ENCODE measurements at places on chromosomes 7 and 10.

- DNase-seq, result no peak
Observed at GRCh38 chr10:107437921-107438320, 273.4 kb upstream of the SORCS1 start.

- no peak for DNase-seq
Observed at GRCh38 chr10:34213193-34213804, 601.8 kb downstream of the PARD3 start.

GRCh38 chr7:135704698-135705097, 23.3 kb downstream of the SLC13A4 start:
- DNase-seq, result no peak

DNA sequence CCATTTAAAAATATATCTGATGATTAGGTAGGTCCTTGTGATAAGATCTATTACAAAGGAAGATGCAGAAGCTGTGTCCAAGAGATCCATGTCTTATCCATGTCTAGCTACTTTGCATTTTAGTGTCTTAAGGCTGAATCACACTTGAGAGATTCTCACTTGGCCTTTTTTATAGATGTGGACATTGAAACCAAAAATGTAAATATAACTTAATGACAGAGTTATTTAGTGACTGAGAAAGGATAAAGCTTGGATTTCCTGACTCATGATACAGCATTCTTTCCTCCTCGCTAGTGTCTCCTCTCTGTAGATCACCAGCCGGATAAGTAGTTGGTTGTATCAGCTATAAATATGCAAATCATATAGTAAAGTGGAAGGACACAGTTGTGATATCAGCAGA, 23.3 kb downstream of the INHBA start:
- no peak for DNase-seq

DNA sequence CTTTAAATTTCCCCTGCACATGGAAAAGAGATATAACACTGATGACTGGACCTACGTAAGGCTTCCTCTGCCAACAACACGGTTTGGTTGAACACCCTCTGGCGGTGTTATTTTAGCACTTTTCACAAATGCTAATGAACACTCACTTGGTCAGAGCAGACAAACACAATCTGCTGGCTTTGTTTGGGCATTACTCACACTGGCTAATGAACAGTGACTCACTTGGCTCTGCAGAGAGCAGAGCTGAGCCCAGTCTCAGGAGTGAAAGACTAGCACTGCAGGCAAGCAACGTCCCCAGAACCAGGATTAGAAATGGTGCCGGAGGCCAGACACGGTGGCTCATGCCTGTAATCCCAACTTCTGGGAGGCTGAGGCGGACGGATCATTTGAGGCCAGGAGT, 430.8 kb downstream of the PLXNA4 start:
- DNase-seq, result no peak

DNA sequence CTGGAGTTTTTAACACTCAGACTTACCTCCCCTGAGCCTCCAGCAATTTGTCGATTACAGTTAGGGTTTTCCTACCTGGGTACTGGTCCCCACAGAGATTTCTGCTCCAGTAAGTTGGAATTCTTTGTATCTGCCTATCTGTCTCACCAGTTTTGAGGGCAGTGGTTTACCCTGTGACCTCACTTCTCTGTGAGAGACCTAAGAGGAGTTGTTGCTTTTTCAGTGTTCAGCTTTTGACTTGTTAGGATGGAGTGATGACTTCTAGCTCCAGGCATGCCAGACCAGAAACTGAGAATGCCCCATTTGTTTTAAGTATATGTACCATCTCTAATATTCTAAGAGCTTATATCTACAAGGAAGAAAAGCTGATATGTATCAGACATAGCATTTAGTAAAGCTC, 42.9 kb downstream of the CSGALNACT2 start:
- no peak for DNase-seq

- DNase-seq, result no peak
Observed at GRCh38 chr10:77006836-77007511, 630.6 kb downstream of the KCNMA1 start.

DNA sequence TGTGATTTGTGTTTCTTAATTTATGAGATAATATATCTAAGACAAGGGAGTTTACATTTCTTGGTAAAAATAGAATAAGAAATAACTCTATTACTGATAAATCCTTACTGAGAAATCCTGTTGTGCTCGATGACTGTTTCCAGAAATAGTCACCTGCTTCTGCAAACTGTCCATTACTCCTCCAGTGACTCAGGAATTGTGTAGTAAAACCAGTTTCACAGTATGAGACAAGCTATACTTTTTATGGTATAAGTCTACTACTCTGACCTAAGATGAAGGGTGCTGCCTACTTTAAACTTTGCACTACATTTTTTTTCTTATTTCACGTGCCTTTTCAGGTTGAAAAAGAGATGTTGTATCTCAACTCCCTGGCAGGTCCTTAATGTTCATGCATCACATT, 6.8 kb upstream of the ANKRD22 start:
- no peak for DNase-seq

- no peak for DNase-seq
Observed at GRCh38 chr10:33093362-33093761, 135.3 kb upstream of the ITGB1 start.

GRCh38 chr10:34596351-34596750, 218.7 kb downstream of the PARD3 start:
- no peak for DNase-seq

- DNase-seq, result no peak
Observed at GRCh38 chr7:111780527-111780926, 218.2 kb upstream of the IMMP2L start.

DNA sequence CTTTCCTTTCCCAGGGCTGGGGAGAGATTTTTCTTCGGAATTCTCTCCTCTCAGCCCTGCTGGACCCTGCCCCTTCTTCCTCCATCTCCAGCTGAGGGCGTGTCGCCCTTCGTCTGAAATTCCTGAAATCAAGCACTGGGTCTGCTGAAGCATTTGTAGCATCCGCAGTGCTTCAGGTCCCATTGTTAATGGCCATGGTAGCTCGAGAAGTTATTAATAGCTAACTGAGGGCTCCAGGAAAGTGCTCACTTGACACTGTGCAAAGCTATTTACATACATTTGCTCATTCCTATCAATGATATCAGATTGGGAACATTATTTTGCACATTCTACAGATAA, 515 bp downstream of the FAM149B1 start:
- no peak for DNase-seq

- DNase-seq, result no peak
Observed at GRCh38 chr7:129664029-129665012, 52.8 kb downstream of the NRF1 start.

DNA sequence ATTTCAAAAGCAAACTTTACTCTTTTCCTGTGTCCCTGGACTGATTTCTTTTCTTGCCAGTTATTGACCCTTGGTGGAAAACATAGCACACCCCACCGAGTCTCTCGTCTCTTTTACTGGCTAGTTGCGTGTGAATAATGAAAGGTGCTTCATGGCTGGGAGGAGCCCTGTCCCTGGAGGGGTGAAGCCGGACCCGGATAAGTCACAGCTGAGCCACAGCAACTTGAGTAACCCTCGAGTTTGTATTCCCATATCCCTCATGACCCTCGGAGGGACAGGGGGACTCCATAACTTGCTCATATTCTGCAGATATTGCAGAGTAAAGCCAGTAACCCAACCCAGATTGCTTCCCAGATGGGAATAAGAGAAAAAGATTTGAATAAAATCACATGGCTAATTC, 147.5 kb upstream of the FRMD4A start:
- no peak for DNase-seq

GRCh38 chr10:121536310-121536913, 61.8 kb downstream of the FGFR2 start:
- no peak for DNase-seq

DNA sequence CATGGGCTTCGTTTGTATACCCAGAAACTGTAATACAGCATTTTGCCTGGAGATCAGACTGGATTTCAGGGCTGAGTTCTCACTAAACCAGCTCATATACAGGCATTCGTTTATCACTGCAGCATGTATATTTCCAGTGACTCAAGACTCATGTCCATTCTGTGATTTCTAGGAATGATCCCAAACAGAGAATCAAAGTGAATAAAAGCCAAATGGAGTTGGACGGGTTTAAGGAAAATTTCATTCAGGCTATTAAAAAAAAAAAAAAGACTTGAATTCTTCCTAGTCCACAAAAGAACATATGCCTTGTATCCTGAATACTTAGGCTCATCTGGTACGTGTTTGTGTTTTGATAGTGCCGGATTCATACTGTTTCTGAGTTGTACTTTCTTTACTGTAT, 46.8 kb downstream of the TET1 start:
- no peak for DNase-seq

GRCh38 chr10:47137311-47137851, 162.6 kb upstream of the GDF10 start:
- DNase-seq, result no peak

- DNase-seq, result no peak
Observed at GRCh38 chr10:133452453-133452852, 1.3 kb upstream of the SCART1 start.

- DNase-seq, result no peak
Observed at GRCh38 chr7:93350338-93350737, 118.2 kb downstream of the VPS50 start.

- DNase-seq, result no peak
Observed at GRCh38 chr7:143355450-143356385, 6.8 kb downstream of the FAM131B start.

DNA sequence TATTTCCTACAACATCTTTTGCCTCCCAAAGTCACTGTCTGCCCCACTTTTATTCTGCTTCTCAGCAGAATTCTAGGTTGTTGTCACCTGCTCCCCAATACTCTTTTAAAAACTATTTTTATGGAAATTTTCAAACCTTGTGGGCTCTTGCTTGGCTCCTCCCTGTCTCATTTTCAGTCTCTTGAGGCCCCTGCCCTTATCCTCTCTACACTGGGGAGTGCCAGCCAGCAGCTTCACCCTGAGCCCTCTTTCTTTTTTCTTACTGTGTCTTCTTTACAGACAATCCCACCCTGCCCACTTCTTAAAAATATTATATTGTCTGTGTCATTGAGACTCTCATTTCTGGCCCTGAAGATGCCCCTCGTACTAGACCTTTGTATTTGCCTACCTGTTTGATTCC, 61.7 kb upstream of the TMEM248 start:
- DNase-seq, result no peak

- DNase-seq, result no peak
Observed at GRCh38 chr7:45985902-45986301, 64.8 kb upstream of the IGFBP3 start.

DNA sequence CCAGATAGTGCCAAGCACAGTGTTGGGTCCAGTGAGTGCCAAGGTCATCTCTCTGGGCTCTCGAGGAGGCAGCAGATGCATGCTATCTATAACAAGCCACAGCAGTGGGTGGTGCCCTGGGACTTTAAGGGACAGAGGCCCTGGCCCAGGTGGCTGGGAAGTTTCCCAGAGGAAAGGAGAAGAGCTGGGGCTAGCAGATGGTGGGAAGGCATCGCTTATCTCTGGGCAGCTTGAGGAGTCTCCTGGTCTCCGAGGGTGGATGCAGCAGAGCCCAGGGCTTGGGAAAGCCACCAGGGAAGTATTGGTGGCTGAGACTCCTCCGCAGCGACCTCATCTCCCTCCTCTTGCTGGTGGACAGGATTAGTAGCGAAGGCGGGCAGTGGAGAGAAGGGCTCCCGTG, 63.4 kb upstream of the LRRC4 start:
- no peak for DNase-seq

GRCh38 chr10:37489658-37490003, 364.2 kb downstream of the ANKRD30A start:
- DNase-seq, result no peak

GRCh38 chr7:76267107-76267893, 35.2 kb upstream of the HSPB1 start:
- no peak for DNase-seq

- no peak for DNase-seq
Observed at GRCh38 chr10:105073999-105074398, 432.9 kb downstream of the SORCS3 start.

GRCh38 chr10:125337510-125337909, 177.1 kb upstream of the CTBP2 start:
- no peak for DNase-seq

DNA sequence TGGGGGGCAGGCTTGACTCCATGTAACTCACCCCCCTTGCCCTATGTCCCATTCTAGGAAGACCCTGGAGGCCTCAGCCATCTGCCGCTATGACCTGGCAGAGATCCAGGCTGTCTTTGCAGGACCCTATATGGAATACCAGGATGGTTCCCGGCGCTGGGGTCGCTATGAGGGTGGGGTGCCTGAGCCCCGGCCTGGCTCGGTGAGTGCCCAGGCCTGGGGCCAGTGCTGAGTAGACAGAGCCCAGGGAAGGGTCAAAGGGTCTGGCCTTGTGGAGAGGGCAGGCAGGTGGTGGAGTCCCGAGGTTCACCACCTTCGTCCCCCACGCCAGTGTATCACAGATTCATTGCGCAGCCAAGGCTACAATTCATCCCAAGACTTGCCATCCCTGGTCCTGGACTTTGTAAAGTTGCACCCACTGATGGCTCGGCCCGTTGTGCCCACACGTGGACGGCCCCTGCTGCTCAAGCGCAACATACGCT, 7.5 kb downstream of the MRPL43 start:
- DNase-seq, result no peak

DNA sequence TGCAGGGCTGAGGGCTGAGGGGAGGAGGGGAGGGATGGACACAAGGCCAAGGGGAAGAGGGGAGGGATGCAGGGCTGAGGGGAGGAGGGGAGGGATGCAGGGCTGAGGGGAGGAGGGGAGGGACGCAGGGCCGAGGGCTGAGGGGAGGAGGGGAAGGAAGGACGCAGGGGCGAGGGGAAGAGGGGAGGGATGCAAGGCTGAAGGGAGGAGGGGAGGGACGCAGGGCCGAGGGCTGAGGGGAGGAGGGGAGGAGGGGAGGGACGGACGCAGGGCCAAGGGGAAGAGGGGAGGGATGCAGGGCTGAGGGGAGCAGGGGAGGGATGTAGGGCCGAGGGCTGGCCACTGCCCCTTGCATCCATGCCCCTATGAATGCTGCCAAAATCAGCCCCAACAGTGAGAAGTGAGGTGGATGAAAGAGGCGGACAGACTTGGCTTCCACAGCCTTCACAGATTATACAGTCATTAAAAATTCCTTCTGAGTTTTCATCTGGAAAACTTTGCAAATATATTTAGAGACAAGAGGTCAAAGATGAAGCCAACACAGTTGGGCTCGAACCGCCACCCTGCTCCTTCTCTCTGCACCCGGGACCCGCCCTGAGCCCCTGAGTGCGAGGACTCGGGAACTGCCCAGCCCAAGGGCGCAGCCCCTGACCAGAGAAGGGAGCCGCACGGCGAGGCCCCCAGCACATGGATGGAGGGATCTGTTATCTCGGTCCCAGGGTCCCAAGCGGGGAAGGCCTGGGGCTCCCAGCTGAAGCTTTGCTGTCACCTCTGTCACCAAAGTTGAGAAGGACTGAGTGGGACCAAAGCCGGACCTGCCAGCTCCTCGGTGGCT, 65.8 kb downstream of the DIP2C start:
- no peak for DNase-seq

GRCh38 chr10:1549591-1550290, 187.6 kb downstream of the ADARB2 start:
- no peak for DNase-seq

Measured in activated CD4-positive, alpha-beta T cell treated with anti-CD3 and anti-CD28 coated beads, Interleukin-2, amount 50 U/mL, for 24 hours (primary cell).